NCI-H526 treated with DMSO at 0.1 percent for 48 hours (cell line): ENCODE measurements at places on chromosomes 6 and 20.

- no peak for DNase-seq
Measured at GRCh38 chr6:2865694-2866151, 24.1 kb upstream of the SERPINB1 start.

DNA sequence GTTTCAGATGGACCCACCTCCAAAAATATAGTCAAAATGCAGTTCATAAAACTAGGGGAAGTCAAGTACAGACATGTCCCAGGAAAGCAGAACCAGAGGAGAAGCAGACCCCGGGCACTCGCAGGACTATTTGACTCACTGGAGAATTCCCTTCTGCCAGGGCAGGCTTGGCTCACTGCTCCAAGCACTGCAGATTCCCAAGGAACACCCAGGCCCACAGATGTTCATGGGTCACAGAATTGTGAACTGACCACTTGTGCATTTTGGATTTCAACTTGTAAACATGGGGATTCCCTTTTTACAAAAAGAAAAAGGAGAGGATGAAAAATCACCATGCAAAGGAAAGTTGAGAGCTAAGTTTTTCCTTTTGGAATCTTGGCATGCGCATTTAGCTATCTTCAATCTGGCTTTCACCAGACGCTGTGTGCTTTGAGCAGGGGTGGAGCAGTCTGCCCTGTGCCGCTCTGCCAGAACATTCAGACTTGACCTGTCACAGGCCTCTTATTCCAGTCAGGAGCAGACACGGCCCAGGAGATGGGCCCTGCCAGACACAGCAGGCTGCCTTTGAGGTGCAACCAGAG lies 237.5 kb upstream of the TAB2 start:
- DNase-seq = no peak

- DNase-seq = no peak
Measured at GRCh38 chr6:22732176-22732970, 163.0 kb downstream of the HDGFL1 start.

DNA sequence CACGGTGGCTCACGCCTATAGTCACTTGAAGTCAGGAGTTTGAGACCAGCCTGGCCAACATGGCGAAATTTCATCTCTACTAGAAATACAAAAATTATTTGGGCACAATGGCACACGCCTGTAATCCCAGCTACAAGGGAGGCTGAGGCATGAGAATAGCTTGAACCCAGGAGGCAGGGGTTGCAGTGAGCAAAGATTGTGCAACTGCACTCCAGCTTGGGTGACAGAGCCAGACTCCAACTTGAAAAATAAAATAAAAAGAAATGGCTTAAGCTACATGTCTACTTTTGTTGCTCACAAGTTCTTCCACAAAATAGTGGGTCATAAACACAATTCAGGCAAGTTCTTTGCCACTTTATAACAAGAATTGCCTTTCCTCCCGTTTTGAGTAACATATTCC lies 27.1 kb upstream of the B4GALT5 start:
- DNase-seq = no peak

GRCh38 chr20:51725584-51726176 lies 42.5 kb downstream of the ATP9A start:
- DNase-seq = peak; percentile 89

- no peak for DNase-seq
Measured at GRCh38 chr6:21023210-21023609, 489.0 kb downstream of the CDKAL1 start.

DNA sequence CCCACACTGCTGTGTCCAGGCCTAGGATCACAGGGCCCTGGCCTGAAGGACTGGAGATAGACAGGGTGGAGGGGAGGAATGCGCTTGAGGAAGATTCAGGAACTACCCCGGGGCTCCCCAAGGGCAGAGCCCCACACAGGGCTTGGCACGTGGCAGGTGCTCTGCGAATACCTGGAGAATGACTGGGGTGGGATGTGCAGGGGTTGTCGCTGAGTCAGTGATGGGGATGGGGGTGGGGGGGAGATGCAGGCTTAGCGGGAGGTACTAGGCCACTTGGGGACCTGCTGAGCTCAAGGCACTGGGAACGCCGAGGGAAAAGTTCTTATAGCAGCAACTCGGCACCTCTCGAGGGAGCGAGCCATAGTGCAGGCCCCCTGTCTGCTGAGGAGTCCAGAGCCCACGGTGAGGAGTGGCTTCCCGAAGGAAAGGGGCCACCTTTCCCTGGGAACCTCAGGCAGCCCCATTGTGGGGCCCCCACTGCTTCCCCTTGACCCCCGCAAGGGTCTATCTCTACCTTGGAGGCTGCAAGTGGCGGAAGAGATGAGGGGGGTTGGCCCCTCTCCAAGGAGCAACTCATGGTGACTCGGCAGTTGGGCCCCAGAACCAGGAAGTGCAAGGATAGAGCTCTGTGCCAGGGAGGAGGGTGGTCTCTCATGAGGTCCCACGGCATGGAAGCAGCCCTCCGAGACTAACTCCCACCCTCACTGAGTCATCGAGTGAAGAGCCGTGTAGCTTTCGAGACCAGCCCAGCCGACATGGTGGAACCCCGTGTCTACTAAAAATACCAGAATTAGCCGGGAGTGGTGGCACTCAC lies 33.1 kb downstream of the SRC start:
- DNase-seq = no peak

GRCh38 chr20:14337400-14338171 lies at the start of gene FLRT3:
Gene FLRT3, minus strand, starts transcription at chr20:14337612. Its CDS starts 10,106 bp downstream, at chr20:14327506.
- DNase-seq = peak; percentile 74

GRCh38 chr6:160428818-160429619 lies 80.8 kb downstream of the SLC22A3 start:
- no peak for DNase-seq

- no peak for DNase-seq
Measured at GRCh38 chr6:6006006-6006427, 708 bp downstream of the NRN1 start.
